ENCODE measurements at places on chromosomes 6 and 20. TPM values are rescaled to one million over a fixed set of nuclear protein-coding genes. Genes with fewer than 3 reads are reported as not detected.

SGK1 gene
- 36.2 TPM for total RNA-seq

ARG1 gene
- not detected for total RNA-seq

MUC21 gene
- not detected for total RNA-seq

PI16 gene
- total RNA-seq: 0.10 TPM

DNA sequence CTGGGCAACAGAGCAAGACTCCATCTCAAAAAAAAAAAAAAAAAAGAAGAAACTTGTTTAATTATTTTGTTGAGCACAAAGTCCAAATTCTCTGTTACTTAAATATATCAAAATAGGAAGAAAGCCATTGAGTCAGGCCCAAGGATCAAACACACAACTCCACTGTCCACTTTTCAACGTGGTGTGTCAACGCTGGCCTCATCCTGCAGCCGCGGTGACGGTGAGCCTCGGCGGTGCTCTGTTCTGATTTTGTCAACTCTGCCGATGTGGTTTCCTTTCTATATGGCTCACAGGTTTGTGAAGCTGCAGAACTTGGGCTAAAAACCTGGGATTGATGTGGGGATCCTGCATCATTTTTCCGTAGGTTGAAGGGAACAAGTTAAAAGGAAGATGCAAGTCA lies 3.2 kb upstream of the SMOC2 start:
- DNase-seq: no peak

DNA sequence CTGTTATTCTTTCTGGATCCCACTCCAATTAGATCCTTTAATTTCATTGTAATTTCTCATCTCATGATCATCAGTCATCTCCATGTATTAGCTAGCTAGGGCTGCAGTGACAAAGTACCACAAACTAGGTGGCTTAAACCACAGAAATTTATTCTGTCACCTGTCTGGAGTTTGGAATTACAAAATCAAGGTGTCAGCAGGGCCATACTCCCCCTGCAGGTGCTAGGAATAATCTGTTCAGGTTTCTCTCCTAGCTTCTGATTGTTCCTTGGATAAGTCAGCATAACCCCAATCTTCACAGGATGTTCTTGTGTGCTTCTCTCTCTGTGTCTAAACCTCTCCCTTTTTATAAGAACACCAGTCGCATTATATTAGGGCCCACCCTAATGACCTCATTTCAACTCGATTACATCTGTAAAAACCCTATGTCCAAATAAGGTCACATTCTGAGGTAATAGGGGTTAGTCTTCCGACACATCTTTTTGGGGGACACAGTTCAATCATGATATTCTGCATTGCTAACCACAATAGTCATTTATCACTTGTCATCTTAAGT lies 40.5 kb downstream of the BEND6 start:
- no peak for DNase-seq

GRCh38 chr20:49446080-49446479 lies 36.4 kb downstream of the KCNB1 start:
- DNase-seq: no peak

GRCh38 chr6:84775751-84776150 lies 11.4 kb upstream of the TBX18 start:
- no peak for DNase-seq

Measured in activated B cell treated with CpG ODN at 0.5 μM for 24 hours (primary cell).